ENCODE measurements at places on chromosomes 6 and 20.

GRCh38 chr6:142942805-142943227 lies 2.2 kb downstream of the HIVEP2 start:
- no peak for DNase-seq

- no peak for DNase-seq
Observed at GRCh38 chr20:48908656-48909319, 12.7 kb upstream of the ARFGEF2 start.

DNA sequence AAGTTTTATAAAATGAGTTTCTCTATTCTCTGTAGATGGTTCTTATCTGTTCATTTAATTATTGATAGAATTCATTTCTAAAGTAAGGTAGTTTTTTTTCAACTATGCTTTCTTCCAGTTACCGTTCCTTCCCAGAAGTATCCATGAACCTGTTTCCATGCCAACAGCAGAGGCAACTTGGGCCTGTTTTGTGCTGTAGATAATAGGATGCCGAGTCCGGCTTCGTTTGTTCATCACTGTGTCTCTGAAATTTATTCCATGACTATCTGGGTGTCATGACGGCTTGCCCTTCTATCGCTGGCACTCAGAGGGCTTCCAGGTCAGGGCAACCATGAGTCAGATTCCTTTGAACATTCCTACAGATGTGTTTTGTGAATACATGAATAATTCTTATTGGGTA lies 190.4 kb downstream of the SYNDIG1 start:
- DNase-seq = no peak

DNA sequence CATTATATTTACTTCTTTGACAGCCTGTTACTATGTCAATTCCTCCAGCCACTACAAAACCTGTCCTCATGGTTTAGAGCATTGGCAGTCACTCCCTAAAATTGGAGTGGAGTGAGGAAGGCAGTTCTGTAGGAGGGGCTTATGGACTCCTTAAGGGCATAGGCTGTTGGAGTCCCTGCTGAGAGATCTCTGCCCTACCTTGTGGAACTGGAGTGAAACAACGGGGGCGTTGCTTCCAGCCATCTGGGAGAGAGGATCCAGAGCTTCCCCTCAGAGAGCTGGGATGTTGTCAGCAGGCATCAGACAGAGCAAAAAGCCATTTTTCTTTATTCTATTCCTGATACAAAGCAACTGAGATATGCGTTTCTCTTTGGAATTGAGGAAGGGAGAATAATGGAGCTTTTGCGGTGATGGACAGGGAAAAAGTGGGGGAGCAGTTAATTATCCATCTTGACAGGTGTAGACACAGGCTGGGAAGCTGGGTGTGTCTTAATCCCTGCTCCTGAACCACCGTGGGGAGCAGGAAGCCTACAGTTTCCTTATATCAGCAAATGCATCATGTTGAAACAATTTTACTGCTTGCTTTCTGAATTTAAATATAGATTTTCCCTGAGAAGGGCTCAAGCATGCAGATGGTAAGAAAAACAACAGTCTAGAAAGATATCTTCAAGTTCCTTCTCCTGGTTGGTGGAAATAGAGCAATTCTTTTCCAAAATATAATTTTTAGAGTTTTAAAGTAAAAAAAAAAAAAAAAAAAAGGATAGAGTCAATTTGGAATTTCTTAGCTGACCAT lies 402.5 kb downstream of the PLCB1 start:
- DNase-seq = no peak

GRCh38 chr6:135311446-135312200 lies 130.5 kb downstream of the MYB start:
- no peak for DNase-seq

DNA sequence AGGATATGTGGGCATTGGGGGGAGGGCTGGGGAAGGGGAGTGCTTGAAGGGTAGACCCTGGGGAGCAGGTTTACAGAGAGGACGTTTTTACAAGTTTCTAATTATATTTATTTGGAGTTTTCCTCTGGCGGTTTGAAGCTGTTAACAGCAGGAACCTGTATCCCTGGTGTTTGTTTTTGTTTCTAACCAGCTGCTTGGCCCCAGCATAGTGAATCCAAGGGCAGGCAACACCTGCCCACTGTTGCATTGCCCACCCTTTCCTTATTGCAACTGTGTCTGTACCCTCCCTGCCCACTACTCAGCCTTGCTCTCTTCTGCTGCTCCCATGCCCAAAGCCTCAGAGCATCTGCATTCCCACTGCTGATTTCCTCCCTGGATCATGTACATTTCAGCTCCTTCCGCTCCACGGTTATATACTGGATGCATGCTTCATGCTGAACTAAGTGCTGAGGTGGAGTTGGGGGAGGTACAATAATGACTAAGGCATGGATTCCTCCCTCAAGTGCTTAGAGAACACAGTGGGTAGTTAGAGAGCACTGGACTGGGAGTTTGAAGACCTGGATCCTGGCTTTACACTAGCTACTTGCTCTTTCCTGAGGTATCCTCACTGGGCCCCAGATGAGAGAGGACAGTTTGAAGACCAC lies 6.0 kb downstream of the SCUBE3 start:
- DNase-seq = no peak
